Activated CD8-positive, alpha-beta memory T cell treated with anti-CD3 and anti-CD28 coated beads, Interleukin-2, amount 50 U/mL, for 4 hours (primary cell): ENCODE measurements at places on chromosomes 12 and 14.

GRCh38 chr14:69666112-69666511 is 54.7 kb downstream of the SUSD6 start:
- DNase-seq = no peak

DNA sequence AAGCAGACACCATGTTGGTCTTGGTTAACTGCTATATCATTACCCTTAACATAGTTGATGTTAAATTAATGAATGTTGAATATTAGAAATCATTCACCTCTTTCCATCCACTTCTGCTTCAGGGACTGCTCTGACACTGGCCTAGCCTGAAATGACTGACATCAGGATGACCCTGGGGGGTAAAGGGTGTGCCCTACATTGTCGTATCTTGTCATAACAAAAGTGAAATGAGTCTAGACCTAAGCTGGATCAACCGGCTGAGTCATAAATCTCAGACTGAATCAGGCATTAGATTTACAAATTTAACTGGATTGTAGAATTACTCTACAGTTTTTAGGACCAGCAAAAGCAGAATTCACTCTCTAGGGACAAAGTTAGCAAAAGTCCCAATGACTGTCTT is 35.3 kb downstream of the KICS2 start:
- no peak for DNase-seq

DNA sequence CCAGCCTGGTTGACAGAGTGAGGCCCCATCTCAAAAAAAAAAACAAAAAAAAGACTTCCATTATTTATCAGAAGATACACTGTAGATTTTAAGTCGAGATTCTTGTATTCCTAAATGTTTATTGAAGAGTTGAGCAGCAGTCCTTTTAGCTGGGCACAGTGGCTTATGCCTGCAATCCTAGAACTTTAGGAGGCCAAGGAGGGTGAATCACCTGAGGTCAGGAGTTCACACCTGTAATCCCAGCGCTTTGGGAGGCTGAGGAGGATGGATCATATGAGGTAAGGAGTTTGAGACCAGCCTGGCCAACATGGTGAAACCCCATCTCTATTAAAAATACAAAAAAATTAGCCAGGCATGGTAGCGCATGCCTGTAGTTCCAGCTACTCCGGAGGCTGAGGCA is 57.6 kb downstream of the HEATR5A start:
- no peak for DNase-seq

- no peak for DNase-seq
These were observed 151.4 kb downstream of the KCNC2 start for GRCh38 chr12:75058228-75058627.

DNA sequence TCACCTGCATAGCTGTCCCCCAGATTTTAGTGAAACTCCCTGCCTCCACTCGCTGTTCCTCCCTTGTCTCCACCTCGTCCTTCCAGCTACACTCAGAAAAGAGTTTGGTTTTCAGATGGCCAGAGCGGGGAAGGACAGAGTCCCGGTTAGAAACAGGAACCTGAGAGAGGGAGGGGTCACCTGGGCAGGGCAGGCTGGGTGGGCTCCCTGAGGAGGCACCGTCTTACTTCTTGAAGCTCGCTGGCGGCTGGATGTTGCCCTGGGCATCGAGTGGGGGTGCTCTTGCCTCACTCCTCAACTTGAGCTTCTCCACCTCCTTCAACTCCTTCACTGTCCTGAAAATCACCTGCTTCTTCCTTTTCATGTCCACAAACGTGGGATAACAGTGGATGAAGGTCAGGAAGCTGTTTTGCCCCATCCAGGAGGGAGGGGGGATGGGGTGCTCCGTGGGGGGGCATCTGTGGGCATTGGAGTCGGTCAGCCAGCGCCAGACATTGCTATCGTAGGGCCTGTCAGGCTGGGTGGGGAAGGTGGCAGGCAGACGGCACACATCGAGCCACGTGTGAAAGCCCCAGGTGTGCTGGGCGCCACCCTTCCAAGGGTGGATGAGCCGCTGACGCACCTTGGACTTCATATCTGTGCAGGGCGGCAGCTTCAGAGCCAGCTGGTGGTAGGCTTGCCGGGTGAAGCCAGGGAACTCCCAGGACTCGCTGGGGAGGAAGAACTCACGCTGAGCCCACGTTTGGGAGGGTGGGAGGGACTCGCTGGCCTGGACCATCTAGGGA is 2.0 kb downstream of the TEX52 start:
- DNase-seq = no peak

- DNase-seq = peak; percentile 54
These were observed 417.0 kb downstream of the DPF3 start for GRCh38 chr14:72476657-72477499.

DNA sequence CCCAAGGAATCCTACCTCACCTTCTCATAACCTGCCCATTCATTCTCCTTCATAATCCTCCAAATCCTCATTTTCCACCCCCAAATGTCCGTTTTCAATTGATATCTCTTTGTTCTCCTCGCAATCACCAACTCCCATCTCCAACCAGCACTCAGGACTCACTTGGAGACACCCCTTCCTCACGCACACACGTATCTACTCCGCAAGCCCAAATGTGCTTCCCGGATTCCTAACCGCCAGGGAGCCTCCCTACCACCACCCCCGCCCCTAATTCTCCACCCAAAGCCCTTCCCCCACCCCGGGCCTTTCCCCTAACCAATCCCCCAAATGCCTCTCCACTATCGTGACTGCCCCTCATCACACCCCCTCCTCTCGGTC is 304 bp downstream of the KCTD10 start:
- no peak for DNase-seq

GRCh38 chr12:32110942-32111341 is 4.3 kb downstream of the BICD1 start:
- no peak for DNase-seq
